ENCODE measurements at places on chromosomes 3 and 15.

DNA sequence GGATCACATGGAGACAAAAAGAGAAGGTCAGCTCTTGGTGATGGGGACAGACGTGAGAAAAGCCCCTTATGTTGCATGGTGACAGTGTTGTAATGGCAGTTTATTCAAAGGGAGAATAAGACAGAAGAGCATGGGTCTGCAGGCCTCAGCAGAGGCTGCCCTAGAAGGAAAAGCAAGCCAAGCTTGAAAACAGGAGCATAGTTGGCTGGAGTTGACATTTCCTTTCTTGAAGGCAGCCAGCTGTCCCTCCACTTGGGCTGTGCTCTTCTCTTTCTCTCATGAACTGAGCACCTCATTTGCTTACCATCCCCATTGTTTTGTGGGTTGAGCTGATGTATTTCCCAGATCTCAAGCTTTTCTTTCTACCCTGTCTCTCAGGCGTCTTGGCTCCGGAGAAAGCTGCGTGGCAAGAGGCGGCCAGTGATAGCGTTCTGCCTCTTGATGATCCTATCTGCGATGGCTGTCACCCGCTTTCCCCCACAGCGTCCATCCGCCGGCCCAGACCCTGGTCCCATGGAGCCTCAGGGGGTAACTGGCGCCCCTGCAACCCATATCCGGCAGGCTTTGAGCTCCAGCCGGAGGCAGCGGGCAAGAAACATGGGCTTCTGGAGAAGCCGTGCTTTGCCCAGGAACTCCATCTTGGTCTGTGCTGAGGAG is 52.9 kb downstream of the GASK1A start:
- no peak for DNase-seq

DNA sequence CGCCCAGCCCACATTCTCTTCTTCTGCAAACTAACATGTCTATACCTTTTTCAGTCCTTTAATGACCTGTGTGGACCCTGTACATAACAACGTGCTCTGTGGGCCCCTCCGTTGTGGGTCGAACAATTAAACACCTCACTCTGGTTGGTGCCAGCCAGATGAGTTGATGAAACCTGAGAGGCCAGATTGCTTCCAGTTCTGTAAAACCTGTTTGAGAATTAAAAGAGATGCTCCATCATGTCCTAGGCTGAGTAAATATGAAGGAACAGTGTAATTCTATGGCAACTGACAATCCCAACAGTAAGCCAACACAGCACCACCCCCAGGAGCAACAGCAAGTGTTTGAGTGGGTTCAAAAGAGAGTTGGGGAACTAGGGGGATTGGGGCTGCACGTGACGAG is 5.7 kb upstream of the THBS1 start:
- DNase-seq = no peak

DNA sequence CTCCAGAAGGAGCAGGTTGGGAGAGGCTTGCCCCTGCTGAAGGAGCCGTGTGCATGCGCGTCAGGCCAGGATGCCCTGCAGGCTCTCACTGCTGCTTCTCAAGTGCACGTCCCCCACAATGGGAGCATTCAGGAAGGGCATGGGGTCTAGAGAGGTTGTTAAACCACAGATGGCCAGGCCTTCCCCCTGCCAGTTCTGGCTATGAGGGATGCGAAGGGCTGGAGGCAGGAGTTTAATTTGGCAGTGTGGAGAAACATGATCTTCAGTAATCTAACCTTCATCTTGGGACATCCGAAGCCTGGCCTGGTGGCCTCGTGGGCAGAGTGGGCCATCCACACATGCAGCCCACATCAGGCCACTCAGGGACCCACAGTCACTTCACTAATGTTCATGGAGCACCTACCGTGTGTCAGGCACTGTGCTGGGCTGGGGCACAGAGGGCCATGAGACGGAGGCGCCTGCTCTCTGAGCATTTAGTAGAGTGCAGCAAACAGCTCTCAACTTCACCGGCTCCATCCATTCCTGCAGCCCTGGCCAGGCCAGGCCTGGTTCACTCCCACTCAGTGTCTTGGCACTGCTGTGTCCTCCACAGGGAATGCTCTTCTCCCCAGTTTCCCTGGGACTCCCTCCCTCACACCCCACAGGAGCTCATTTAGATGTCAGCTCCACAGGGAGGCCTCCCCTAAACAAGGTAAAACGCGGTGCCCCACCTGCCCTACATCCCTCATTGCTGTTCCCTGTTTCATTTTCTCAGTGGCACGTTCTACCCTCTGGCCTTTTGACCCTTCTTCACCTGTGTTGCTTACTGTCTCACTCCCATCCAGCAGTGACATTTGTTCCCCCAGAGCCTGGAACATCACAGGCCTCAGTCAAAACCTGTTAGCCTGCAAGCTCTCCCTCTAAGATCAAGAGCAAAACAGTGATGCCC is 4.0 kb downstream of the CFAP100 start:
- no peak for DNase-seq

DNA sequence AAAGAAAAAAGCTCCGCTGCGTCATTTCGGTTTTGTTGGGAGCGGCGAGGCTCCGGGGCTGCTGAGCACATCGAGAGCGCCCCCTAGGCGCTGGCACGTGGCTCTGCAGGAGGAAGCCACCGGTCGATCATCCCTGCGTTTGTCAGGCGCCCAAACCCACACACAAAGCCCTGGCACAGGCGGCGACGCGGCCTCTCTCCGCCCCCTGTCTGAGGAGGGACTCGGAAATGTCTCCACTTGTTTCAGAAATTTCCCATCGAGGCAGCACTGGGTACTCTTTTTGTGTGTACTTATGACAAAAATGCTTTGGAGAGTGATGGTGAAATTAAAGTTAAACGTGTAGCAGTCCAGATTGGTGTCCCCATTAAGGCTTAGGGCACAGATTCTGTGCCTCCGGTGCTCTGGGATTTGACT is 407.3 kb upstream of the ONECUT1 start:
- DNase-seq = no peak

DNA sequence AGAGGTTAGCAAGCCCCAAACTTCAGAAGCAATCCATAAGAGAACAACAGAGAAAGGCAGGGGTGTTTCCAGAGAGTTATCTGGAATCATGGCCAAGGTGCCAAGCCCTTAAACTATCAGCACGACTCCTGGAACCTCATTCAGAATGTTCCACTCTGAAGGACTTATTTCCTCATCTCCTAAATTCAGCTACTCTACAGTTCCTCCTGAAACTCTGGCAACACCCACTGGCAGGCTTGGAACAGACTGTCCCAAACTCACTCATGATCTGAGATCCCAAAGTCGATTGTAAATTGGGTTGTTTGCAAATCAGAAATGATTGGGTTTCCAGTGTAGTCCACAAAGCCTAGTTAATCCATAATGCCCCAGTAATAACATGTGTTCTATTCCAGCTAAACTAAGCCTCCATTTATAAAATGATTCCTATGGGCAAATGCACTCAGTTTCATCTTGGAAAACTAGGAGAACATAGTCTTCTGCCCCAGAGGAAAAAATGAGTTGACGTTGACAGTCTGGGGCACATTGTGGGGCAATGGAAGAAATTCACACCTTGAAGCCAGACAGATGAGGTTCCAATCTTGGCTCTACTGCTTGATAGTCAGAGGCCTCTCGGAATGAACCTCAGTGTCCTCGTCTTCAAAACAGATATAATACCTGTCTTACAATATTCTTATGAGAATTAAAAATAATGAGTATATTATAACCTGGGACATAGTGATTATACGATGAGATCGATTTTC is 65.9 kb downstream of the SLCO2A1 start:
- no peak for DNase-seq

All from esophagus squamous epithelium (tissue), 5 donors.